A549 treated with DMSO at 1 μM for 4 hours (cell line): ENCODE measurements at places on chromosomes 7 and 10. TPM values are rescaled to one million over a fixed set of nuclear protein-coding genes. Genes with fewer than 3 reads are reported as not detected.

The EVX1 gene
- 0.05 to 0.06 TPM (median 0.06 TPM) in 3 of 5 replicates, not detected in the others for total RNA-seq

The FZD8 gene
- total RNA-seq, result 6.6 to 8.9 TPM (median 7.8 TPM) in 5 replicates

The CDHR1 gene
- total RNA-seq, result 0.06 to 0.13 TPM (median 0.08 TPM) in 5 replicates

The PRKAR2B gene
- 2.8 to 4.5 TPM (median 3.5 TPM) in 5 replicates for total RNA-seq

The ASB4 gene
- 0.13 to 0.37 TPM (median 0.32 TPM) in 5 replicates for total RNA-seq

The OR13A1 gene
- total RNA-seq, result not detected in 5 replicates

The UCN3 gene
- total RNA-seq, result not detected in 5 replicates

The BLNK gene
- total RNA-seq, result not detected in 5 replicates

The SMKR1 gene
- 11.2 to 14.5 TPM (median 12.8 TPM) in 5 replicates for total RNA-seq

The ZFAND4 gene
- total RNA-seq, result 3.6 to 6.5 TPM (median 6.0 TPM) in 5 replicates

The FXYD4 gene
- total RNA-seq, result not detected in 5 replicates

The DDX21 gene
- total RNA-seq, result 132 to 173 TPM (median 158 TPM) in 5 replicates

The DPYSL4 gene
- 16.6 to 19.3 TPM (median 17.7 TPM) in 5 replicates for total RNA-seq

The GRB10 gene
- 68.4 to 95.1 TPM (median 82.8 TPM) in 5 replicates for total RNA-seq

The SPAM1 gene
- total RNA-seq, result not detected in 5 replicates

The FEZF1 gene
- total RNA-seq, result not detected in 5 replicates

The PNLIP gene
- not detected in 5 replicates for total RNA-seq

The CHST12 gene
- total RNA-seq, result 6.5 to 13.8 TPM (median 12.2 TPM) in 5 replicates
